ENCODE measurements at places on chromosomes 3 and 15. TPM values are rescaled to one million over a fixed set of nuclear protein-coding genes. Genes with fewer than 3 reads are reported as not detected.

IQCH gene
- polyA plus RNA-seq: not detected

SPINT1 gene
- 21.5 TPM for polyA plus RNA-seq

LRRC34 gene
- 0.25 TPM for polyA plus RNA-seq

CSTA gene
- 515 TPM for polyA plus RNA-seq

CHRM5 gene
- polyA plus RNA-seq: not detected

SAMMSON gene
- polyA plus RNA-seq: not detected

FBXW12 gene
- polyA plus RNA-seq: not detected

MGLL gene
- polyA plus RNA-seq: 10.0 TPM

ITPKA gene
- polyA plus RNA-seq: not detected

MAPKBP1 gene
- polyA plus RNA-seq: 7.2 TPM

STAC gene
- 0.40 TPM for polyA plus RNA-seq

ENTPD3 gene
- not detected for polyA plus RNA-seq

CHST13 gene
- polyA plus RNA-seq: 38.4 TPM

ACP3 gene
- 44.0 TPM for polyA plus RNA-seq

ABHD5 gene
- 32.9 TPM for polyA plus RNA-seq

EPHB3 gene
- 0.80 TPM for polyA plus RNA-seq

CYP1A1 gene
- not detected for polyA plus RNA-seq

MUC13 gene
- not detected for polyA plus RNA-seq

SLC28A2 gene
- polyA plus RNA-seq: not detected

FBLN2 gene
- polyA plus RNA-seq: 0.08 TPM

SCG3 gene
- polyA plus RNA-seq: not detected

RBPMS2 gene
- not detected for polyA plus RNA-seq

NOX5 gene
- not detected for polyA plus RNA-seq

MESP2 gene
- 0.05 TPM for polyA plus RNA-seq

ZBBX gene
- polyA plus RNA-seq: not detected

SCAANT1 gene
- not detected for polyA plus RNA-seq

MCCC1 gene
- 16.0 TPM for polyA plus RNA-seq

RPS17 gene
- 604 TPM for polyA plus RNA-seq

ALS2CL gene
- 0.38 TPM for polyA plus RNA-seq

KBTBD12 gene
- not detected for polyA plus RNA-seq

SOX14 gene
- polyA plus RNA-seq: not detected

GOLGA8S gene
- not detected for polyA plus RNA-seq

PRSS50 gene
- not detected for polyA plus RNA-seq

Data from CD14-positive monocyte (primary cell).